ENCODE measurements at places on chromosomes 6 and 20.

- DNase-seq: no peak
These were observed 36.9 kb upstream of the PLCB4 start for GRCh38 chr20:9031991-9032390.

DNA sequence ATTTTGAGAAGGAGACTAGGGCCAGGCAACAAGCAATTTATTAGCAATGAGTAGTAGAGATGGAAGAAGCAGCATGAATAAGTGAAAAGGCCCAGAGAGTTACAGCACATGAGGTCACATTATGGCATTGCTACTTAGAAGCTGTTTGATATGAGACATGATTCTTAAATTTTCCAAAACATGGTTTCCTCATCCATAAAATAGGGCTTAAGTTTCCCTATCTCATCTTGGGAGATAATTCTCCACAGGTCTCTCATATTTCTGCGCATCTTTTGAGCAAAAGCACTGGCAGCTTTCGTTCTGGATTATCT lies 656.1 kb downstream of the EPHA7 start:
- DNase-seq: no peak

- no peak for DNase-seq
These were observed 42.1 kb upstream of the BTN3A2 start for GRCh38 chr6:26322645-26323482.

- no peak for DNase-seq
These were observed 89.9 kb downstream of the TULP4 start for GRCh38 chr6:158402184-158402583.

- DNase-seq: no peak
These were observed 1.7 kb downstream of the ZUP1 start for GRCh38 chr6:116666869-116667268.

GRCh38 chr6:47145212-47145611 lies 103.1 kb upstream of the ADGRF1 start:
- DNase-seq: no peak

- DNase-seq: no peak
These were observed 14.6 kb downstream of the DEF6 start for GRCh38 chr6:35312076-35312800.

DNA sequence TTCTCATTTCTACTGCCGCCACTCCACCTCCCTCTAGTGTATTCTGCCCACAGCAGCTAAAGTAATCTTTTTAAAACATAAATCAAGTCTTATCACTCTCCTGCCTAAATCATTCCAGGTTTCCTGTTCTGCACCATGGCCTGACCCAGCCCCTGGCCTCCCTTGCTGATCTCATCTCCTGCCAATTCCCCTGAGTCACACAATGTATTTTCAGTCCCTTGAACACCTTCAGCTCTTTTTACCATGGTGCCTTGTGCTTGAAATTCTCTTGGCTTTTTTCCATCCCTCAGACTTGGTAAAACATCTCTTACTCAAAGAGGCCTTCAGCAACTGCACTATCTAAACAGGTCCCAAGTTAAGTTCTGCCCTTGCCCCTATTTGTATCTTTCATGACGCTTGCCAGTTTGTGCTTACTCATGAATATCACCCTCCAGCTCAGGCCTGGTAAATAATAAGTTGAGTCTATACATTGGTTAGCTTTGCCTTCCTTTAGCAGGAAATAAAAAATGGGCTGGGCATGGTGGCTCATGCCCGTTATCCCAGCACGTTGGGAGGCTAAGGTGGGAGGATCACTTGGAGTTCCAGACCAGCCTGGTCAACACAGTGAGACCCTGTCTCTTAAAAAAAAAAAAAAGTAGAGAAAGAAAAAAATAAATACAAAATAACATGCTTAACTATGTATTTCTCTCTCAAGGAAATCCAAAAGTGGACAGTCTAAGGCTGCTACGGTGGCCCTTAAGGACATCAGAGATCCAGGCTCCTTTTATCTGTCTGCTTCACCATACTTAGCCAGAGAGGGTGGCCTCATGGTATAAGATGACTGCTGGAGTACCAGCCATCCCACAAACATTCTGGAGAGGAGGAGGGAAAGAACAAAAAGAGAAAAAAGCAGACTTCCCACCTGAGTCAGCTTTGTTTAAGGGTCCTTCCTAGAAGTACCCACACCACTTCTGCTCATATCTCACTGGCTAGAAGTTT lies 62.2 kb downstream of the ARFGEF2 start:
- DNase-seq: no peak

DNA sequence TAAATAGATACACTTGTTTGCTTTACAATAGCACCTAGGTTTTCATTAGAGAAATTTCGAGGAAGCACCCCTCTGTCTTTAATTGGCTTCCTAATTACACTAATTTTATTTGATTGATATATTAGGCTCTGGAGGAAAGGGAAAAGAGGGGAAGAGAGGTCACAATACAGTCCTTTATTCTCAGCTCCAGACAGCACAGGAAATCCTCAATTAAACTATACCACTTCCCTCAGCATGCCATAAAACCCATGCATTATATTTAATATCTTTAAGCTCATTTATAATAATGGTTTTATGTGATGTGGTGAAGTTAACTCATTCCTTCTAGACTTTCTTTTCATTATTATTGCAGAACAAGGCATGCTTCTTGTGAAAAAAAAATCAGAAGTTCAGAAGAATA lies 17.7 kb upstream of the PDE7B start:
- no peak for DNase-seq

- no peak for DNase-seq
These were observed 56.5 kb upstream of the DST start for GRCh38 chr6:56699066-56699654.

- peak; percentile 27 for DNase-seq
These were observed 5.4 kb upstream of the PLAGL1 start for GRCh38 chr6:144013486-144013909.

DNA sequence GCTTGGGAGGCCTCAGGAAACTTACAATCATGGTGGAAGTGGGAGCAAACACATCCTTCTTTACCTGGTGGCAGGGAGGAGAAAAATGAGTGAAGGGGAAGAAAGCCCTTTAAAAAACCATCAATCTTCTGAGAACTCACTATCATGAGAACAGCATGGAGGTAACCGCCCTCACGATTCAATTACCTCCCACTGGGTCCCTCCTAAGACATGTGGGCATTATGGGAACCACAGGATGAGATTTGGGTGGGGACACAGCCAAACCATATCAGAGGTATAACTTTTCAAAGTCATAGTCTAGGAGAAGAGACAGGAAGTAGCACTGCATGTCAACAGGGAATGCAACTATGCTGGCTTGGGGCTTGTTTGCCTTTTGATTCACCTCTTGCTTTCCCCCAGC lies 59.9 kb upstream of the DTNBP1 start:
- DNase-seq: no peak

DNA sequence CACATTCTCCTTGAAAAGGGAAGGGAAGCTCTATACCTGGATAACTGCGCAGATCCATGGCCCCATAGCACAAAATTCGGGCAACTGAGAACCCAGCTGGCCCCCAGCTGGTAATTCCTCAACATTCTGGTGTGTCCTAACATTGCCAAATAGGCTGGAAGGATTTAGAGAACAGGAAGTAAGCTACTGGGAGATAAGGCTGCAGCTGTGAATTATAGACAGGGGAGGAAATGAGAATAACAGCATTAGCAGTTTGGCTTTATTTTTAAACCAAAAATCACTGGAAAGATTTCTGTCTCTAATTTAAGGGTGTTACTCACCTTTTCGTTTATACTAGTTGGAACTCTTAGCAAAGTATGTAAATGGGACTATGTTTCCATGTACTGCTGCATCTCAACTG lies 97.2 kb downstream of the TULP4 start:
- DNase-seq: no peak

GRCh38 chr6:73006146-73006545 lies 219.2 kb downstream of the KHDC1L start:
- DNase-seq: no peak

DNA sequence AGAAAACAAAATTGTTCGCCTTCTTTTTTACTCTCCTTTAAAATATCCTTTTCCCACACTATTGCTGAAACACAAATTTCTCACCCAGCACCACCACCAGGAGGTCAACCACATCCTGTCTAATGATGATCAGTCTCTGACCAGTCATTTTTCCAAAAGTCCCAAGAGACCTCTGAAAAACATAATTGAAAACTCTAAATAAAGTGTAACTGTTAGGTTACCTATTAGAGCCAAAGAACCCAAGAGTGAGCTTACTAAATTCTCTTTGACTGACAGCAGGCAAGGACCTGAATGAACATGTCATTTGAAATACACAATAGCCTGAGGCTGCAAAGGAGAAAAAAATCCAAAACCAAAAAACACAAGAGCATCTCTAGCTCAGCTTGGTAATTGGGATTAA lies 735.4 kb downstream of the CBLN4 start:
- no peak for DNase-seq

- DNase-seq: no peak
These were observed 54.1 kb downstream of the MYH7B start for GRCh38 chr20:35009665-35010328.

GRCh38 chr20:62611012-62611411 lies 31.3 kb upstream of the SLCO4A1 start:
- DNase-seq: no peak

All from stimulated activated CD8-positive, alpha-beta memory T cell treated with anti-CD3 and anti-CD28 coated beads, Interleukin-2, amount 100 ng/mL, for 1 hour (primary cell).